Occipital lobe (tissue), 3 donors: ENCODE measurements at places on chromosomes 1 and 21. TPM values are rescaled to one million over a fixed set of nuclear protein-coding genes. Genes with fewer than 3 reads are reported as not detected.

FASLG gene
- not detected for total RNA-seq

TLCD4 gene
- 20.9 TPM for total RNA-seq

GPR52 gene
- total RNA-seq = 12.9 TPM

LYSMD1 gene
- total RNA-seq = 16.4 TPM

LCE2A gene
- not detected for total RNA-seq

FYB2 gene
- total RNA-seq = 0.47 TPM

TRIM17 gene
- 0.78 TPM for total RNA-seq

TSACC gene
- not detected for total RNA-seq

DNA sequence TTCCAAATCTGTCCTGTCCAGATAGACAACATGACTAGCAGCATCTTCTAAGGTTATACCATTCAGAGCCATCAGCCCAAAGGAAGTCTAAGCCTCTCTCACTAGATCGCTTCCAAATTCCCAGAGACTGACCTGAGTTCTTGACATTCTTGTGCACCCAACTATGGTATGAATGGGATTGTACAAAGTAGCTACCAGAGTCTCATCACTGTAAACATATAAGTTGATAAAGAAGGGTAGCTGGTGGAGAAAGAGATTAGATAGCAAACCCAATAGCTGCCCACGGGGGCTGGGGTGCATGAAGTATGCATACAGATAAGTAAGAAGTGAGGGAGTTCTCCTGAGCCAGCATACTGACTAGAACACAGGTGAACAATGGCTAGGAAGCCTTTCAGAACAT, 180.0 kb downstream of the PLPP3 start:
- DNase-seq = no peak

- DNase-seq = no peak
Observed at GRCh38 chr1:8870616-8871538, 7.6 kb downstream of the ENO1 start.

- DNase-seq = no peak
Observed at GRCh38 chr1:8020032-8020431, 6.1 kb downstream of the ERRFI1 start.

- no peak for DNase-seq
Observed at GRCh38 chr1:5349526-5349925, 642.7 kb downstream of the NPHP4 start.

GRCh38 chr1:172141341-172141881, 279.1 kb upstream of the C1orf105 start:
- DNase-seq = no peak

DNA sequence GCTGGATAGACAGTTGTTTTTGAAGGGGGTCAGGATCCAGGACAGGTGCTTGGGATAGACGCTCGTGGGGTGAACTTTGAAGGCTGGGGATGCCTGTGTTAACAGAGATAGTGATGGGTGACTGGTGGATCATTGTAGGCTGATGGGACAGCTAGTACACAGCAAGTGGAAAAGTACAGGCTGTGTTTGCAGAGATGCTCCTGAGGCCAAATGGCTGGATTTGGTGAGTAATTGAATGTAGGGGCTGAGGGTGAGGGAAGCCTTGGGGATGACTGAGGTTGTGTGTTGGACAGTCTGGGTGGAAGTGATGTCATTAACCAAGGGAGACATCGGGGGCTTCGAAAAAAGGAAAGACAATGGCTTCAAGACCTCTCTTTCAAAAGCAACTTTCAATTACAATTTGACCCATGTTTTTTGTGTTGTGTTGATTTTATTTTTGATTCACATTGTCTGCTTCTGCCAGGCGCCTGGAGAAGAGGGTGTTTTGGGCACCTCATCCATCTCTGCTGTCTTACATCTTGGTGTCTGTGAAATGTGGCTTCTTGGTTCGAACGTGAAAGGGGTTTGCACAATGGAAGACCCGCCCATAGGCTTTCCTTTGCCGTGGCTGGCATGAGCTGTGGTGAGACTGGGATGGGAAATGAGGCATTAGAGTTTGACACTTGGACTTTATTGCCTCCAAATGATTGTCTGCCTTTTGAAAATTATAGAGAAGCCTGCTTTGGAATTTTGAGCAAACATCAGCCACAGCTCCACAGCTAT, 147.5 kb downstream of the FOXD2 start:
- no peak for DNase-seq

- no peak for DNase-seq
Observed at GRCh38 chr1:27567146-27567526, 36.8 kb downstream of the AHDC1 start.

GRCh38 chr21:43304206-43304605, 122.7 kb downstream of the SIK1 start:
- DNase-seq = no peak

DNA sequence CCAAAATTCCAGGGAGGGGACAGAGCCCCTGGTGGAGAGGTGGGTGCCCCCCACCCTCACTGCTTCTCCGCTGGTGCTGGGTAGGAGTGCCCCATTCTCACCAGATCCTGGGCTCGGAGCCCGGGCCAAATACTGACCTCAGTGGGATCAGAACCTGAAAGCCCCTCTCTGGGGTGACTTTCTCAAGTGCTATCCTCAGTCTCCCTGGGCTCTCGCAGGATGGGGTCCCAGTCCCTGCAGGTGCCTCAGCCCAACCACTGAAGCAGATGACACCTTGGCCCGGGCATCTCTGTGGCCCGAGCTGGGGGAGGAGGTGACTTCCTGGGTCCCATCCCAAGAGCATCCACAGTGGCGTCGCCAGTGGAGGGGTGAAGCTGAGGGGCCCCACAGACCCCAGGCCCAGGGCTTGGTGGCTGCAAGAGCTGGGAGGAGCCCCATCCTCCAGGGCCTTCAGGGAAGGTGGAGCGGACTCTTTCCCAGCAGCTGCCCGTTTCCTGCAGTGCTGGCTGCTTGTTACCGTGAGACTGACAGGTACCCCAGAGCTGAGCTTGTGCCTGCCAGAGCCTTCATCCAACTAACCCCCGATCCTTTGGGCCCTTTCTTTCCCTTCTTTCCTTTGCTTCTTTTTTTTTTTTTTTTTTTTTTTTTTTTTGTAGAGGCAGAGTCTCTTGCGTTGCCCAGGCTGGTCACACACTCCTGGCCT, 3.9 kb upstream of the FNDC10 start:
- no peak for DNase-seq

DNA sequence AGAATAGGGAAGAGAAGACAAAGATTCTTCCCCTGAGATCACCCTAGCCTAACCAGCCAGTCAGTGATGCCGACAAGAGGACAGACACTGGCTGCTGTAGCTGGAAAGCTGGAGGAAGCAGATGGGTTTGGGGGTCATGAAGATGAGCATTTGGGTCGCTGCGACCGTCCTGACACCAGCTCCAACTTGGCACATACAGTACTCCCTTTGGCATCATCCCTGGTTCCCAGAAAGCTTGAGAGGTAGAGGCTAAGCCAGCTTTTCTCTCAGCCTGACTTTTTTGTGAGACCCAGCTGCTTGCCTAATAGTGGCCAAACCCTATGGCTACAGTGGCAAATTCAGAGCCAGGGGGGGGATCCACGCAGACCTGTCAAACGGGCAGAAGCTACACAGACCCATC, 43.0 kb upstream of the IKBKE start:
- no peak for DNase-seq

GRCh38 chr1:201346337-201346939, 31.0 kb downstream of the TNNT2 start:
- DNase-seq = no peak

- DNase-seq = no peak
Observed at GRCh38 chr1:157996433-157996832, 3.0 kb downstream of the KIRREL1 start.

DNA sequence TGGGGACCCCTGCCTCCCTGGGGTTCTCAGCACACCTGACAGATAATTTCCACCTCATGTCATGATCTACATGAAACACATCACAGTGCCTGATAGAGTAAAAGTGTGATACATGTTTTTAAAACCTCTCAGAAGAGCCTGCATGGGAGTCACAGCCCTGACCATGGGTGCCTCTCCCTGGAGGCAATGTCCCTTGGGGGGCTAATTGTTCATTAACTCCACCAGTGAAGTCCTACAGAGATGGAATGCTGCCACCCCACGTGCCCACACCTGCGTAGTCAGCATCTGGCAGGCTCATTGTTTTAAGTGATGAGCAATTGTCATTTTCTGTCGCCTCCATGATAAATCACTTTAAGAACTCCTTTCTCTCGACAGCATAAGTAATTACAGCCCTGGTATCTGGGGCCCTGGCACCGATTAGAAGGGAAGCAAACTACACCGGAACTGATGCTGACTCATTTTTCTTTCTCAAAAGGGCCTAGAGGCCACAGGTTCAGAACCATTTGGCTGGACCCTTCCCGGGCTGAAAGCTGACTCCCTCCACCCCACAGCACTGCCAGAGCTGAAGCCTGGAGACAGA, 109.6 kb upstream of the GJB5 start:
- DNase-seq = no peak

DNA sequence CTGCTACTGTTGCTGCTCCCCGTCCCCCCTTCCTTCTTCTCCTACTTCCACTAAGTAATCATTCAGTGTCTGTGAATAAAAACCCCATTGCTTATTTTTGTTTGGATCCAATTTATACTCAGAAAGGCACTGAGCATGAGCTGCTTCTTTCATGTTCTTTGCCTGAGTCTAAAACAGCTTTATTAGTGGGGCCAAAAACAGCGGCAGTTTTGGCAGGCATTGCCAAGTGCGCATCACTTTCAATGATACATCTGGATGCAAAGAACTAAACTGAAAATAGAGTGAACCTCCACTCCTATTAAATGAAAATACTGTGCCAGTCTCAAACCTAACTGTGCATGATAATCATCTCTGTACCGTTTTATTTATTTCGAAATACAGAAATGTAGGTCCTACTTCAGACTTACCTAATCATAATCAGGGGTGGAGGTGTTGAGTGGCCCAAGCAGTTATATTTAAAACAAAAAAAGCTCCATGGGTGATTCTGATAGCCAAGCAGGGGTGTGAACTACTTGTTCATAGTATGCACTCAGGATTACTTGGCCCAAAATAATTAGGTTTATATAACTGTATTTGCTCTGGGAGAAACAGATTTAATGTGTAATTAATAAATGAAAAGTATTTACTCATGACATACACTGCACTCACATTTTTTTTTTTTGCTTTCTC, 48.4 kb downstream of the NEK7 start:
- no peak for DNase-seq
